ENCODE measurements at places on chromosomes 13 and 19.

- DNase-seq = no peak
These were observed 87.1 kb downstream of the ATP11A start for GRCh38 chr13:112776971-112777370.

GRCh38 chr19:32318884-32319520, 26.4 kb upstream of the ZNF507 start:
- DNase-seq = peak; percentile 53

- peak; percentile 42 for DNase-seq
These were observed 1.7 kb downstream of the NR2F6 start for GRCh38 chr19:17243830-17244617.

GRCh38 chr13:75705395-75705794, 69.3 kb downstream of the LMO7 start:
- DNase-seq = no peak

GRCh38 chr13:73608711-73609485, 525.3 kb downstream of the KLF12 start:
- DNase-seq = no peak

- no peak for DNase-seq
These were observed 17.0 kb downstream of the SUGT1 start for GRCh38 chr13:52669677-52670076.

GRCh38 chr13:25306671-25307464, 5.4 kb downstream of the NUP58 start:
- no peak for DNase-seq

DNA sequence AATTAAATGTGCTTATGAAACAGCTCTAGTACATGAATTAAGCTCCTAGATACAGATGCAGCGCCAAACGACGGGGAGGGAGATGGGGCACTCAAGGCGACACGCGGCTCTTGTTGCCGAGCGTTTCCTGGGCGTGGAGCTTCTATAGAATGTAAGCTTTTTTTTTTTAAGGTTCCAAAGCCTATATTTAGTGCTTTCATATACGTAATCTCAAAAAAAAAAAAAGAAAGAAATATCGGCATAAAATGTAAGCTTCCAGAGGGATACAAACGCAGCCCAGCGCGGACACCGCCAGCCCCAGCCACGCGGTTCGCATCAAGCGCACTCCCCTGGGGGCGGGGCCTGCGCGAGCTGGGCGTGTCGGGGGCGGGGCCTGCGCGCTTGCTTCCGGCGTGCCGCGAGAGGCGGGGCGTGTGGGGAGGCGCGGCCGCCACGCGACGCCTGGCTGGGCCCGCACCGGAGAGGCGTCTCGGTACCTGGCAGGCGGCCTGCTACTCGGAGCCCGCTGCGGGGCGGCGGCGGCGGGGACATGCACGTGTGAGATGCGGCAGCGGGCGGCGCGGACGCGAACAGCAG, at the start of gene URI1:
Gene URI1, plus strand, starts transcription at position 412 of the 576 bp plus-strand sequence. CDS start 309 bp downstream, outside the sequence.
- DNase-seq = peak; percentile 98

GRCh38 chr19:13010992-13011652, 15.8 kb downstream of the NFIX start:
- DNase-seq = no peak

- no peak for DNase-seq
These were observed 32.9 kb downstream of the PAN3 start for GRCh38 chr13:28171266-28171665.

GRCh38 chr13:97630725-97631124, 196.8 kb downstream of the RAP2A start:
- no peak for DNase-seq

DNA sequence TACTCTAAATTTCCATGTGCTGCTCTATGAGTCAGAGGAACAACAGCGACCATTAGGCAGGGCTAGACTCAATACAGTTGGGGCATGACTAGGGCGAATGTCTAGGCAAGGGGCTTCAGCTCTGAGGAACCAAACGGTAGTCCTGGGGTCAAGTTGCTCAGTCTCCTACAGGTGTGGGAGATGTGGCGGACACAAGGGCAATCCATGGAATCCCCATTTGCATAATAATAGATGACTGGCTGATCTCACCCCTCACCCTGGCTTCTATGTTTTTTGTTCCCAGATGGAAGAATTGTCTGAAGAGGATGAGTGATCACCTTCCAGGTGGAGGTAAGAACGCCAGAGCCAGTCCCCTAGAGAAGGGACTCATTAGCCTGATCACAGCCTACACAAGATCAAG, 1048.2 kb upstream of the MIR17HG start:
- no peak for DNase-seq

- peak; percentile 80 for DNase-seq
These were observed 16.8 kb upstream of the SEMA6B start for GRCh38 chr19:4576016-4576933.

All from endothelial cell (in vitro differentiated cells).